Spinal cord (tissue), 10 donors: ENCODE measurements at places on chromosomes 3 and 15.

- H3K4me3 ChIP-seq: no peak overlapping the region
- H3K4me1 ChIP-seq: no peaks in the 10 kb centered on the region
- H3K27ac ChIP-seq: no peak overlapping the region
- no peak for DNase-seq
Observed at GRCh38 chr15:54917312-54917711, 279.4 kb downstream of the RSL24D1 start.

DNA sequence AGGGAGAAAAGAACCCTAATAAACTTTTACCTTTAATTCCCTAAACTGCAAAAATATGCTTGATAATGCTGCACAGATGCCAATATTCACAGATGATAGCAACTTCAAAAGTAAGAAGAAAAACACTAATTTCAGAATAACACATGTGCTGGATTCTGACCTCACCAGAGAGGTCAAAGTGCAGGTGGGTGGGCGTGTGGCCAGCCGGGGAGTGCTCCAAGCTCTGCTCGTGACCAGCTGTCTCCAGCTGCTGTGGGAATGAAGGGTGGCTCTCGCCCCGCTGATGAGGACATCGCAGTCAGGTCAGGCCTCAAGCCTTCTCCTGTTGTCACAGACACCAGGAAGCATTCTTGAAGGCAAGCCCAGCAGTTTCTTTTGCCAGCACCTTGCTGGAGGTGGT lies 57.1 kb downstream of the ADAMTS17 start:
- H3K27me3 ChIP-seq: no peaks in the 10 kb centered on the region
- H3K36me3 ChIP-seq: peaks cover 5% of the 10 kb centered on the region
- H3K27ac ChIP-seq: no peak overlapping the region
- peaks cover 10% of the 10 kb centered on the region for H3K4me1 ChIP-seq

DNA sequence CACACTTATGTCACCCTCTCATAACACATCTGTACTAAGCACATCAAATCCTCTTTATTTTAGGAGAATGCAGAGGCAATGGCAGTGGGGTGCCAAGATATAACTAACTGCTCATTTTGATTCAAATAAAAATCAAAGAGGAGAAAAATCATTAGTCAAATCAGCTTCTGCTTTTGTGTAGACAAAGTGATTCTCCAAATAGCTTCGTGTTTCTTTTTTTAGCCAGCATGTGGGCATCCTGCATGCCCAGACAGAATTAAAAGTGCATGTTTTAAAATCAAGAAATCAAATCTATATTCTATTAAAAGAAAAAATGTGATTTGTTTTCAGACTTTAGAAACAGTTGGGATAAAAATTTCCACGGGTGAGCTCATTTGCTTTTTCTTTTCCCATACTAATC lies 761.3 kb upstream of the CFAP20DC start:
- H3K27me3 ChIP-seq: no peaks in the 10 kb centered on the region
- H3K27ac ChIP-seq: no peak overlapping the region
- no peaks in the 10 kb centered on the region for H3K36me3 ChIP-seq
- H3K4me3 ChIP-seq: no peak overlapping the region

GRCh38 chr15:39787479-39787878 lies 4.8 kb upstream of the FSIP1 start:
- H3K4me1 ChIP-seq: no peaks in the 10 kb centered on the region
- H3K27me3 ChIP-seq: no peaks in the 10 kb centered on the region
- no peak for DNase-seq
- no peak overlapping the region for H3K27ac ChIP-seq
- H3K4me3 ChIP-seq: no peak overlapping the region

DNA sequence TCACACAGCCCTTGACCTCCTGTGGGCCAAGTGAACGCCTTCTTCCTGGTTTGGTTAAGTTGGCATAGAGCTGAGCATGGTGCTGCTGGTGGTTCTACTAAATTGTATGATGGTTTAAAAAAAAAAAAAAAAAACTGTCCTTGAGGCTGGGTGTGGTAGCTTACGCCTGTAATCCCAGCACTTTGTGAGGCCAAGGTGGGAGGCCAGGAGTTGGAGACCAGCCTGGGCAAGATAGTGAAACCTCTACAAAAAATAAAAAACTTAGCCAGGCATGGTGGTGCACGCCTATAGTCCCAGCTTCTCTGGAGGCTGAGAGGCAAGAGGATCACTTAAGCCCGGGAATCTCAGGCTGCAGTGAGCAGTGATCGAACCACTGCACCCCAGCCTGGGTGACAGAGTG lies 58.9 kb upstream of the FLNB start:
- peaks cover 41% of the 10 kb centered on the region for H3K4me1 ChIP-seq
- peak overlapping the region; percentile 83 for H3K27ac ChIP-seq
- no peaks in the 10 kb centered on the region for H3K27me3 ChIP-seq

DNA sequence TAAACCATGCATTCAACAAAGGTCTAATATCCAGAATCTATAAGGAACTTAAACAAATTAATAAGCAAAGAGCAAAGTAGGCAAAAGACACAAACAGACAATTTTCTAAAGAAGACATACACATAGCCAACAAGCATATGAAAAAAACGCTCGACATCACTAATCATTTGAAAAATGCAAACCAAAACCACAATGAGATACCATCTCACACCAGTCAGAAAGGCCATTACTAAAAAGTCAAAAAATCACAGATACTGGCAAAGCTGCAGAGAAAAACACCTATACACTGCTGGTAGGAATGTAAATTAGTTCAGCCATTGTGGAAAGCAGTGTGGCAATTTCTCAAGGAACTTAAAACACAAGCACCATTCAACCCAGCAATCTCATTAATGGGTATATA lies 53.8 kb downstream of the FSIP1 start:
- H3K4me3 ChIP-seq: no peak overlapping the region
- H3K27me3 ChIP-seq: no peaks in the 10 kb centered on the region
- H3K4me1 ChIP-seq: no peaks in the 10 kb centered on the region

DNA sequence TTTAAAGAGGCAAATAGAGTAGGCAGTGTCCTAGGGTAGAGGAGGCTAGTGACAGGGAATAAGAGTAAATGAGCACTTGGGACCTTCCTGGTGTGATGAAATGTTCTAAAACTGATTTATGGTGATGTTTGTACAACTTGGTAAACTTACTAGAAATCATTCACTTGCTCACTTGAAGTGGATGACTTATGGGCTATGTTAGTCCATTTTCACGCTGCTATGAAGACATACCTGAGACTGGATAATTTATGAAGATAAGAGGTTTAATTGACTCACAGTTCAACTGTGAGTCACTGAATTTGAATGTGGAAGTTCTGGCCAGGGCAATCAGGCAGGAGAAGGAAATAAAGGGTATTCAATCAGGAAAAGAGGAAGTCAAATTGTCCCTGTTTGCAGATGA lies 31.7 kb upstream of the DHX36 start:
- no peak for DNase-seq
- H3K4me3 ChIP-seq: no peak overlapping the region
- H3K4me1 ChIP-seq: no peaks in the 10 kb centered on the region
- H3K27me3 ChIP-seq: no peaks in the 10 kb centered on the region
- H3K36me3 ChIP-seq: no peaks in the 10 kb centered on the region
- no peak overlapping the region for H3K27ac ChIP-seq

DNA sequence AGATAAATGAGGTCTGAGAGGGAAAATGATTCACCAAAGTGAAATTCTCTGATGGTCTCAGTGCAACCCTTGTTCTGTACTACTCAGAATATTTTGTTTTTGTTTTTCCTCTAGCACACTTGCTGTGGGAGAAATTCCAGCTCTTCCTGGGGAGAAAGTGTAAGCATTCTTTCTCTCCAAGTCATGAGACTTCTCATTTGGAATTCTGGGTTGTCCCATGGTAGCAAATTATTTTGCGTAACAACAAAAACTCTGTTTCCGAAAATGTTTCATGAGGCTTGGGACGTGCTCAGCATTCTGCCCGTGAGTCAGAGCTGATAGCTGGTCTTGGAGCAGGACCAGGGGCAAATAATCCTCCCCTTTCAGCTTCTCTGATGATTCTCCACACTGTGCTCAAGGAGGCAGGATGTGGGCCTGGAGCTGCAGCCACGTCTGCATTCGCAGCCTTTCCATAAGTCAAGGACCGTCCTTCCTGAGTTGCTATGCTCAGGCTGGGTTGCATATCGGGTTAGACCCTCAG lies 70.3 kb downstream of the SENP2 start:
- H3K27me3 ChIP-seq: no peaks in the 10 kb centered on the region
- no peak for DNase-seq
- H3K36me3 ChIP-seq: peaks cover 62% of the 10 kb centered on the region
- H3K27ac ChIP-seq: peak overlapping the region; percentile 71

DNA sequence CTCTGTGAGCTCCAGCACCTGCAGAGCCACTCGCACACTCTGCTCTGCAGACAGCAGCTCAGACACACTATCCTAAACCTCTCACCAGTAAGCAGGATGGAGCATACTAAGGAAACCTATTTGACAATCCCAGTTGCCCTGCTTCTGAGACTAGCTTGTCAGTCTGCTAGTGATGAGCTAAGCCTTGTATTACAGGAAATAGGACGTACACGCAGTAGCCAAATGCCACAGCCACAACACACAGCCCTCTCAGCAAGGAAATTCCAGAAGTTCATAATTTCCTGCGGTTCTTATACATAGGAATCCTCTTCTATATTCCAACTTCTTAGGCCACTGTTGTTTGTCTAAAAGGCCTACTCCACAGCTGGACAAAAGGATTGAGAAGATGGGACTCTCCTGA lies 74.5 kb downstream of the MYLK start:
- H3K27me3 ChIP-seq: no peaks in the 10 kb centered on the region
- H3K4me3 ChIP-seq: no peak overlapping the region
- no peak for DNase-seq
- H3K27ac ChIP-seq: no peak overlapping the region
- no peaks in the 10 kb centered on the region for H3K36me3 ChIP-seq
- peaks cover 2% of the 10 kb centered on the region for H3K4me1 ChIP-seq

GRCh38 chr15:100721758-100722550 lies 119.6 kb downstream of the ASB7 start:
- H3K4me3 ChIP-seq: no peak overlapping the region
- DNase-seq: no peak
- H3K27me3 ChIP-seq: no peaks in the 10 kb centered on the region
- no peak overlapping the region for H3K27ac ChIP-seq
- H3K4me1 ChIP-seq: peaks cover 9% of the 10 kb centered on the region

DNA sequence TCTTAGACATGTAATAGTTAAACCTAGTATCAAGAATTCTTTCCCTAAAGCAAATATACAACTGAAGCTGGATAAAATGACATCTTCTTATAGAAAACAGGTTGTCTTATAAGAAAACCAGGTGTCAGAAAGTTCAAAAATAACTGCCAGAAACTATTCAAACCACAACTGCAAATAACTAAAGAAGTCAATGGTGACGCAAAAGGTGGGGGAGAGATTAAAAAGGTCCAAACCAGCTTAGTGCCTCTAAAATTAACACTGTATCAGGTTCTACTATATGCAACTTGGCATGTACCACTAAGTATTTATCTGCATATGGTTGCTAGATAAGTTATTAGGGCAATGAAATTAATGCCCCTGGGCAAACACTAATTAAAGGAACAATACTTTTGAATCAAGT lies 136.8 kb downstream of the TBL1XR1 start:
- no peak for DNase-seq
- no peaks in the 10 kb centered on the region for H3K27me3 ChIP-seq
- no peaks in the 10 kb centered on the region for H3K36me3 ChIP-seq
- no peak overlapping the region for H3K27ac ChIP-seq

DNA sequence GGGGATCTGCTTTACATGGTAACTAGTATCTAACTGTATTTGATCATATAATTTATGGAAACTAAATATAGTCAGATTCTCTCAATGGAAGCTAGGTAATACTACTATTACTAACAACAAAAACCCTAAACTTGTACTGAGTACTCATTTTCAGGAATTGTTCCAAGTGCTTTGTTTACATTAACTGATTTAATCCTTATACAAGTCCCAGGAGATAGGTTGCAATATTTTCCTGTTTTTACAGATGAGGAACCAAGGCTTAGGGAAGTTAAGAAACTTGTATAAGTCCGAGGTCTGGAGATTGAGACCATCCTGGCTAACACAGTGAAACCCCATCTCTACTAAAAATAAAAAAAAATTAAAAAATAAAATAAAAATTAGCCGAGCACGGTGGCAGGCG lies 7.5 kb upstream of the MTHFS start:
- no peak for DNase-seq
- no peaks in the 10 kb centered on the region for H3K36me3 ChIP-seq
- no peaks in the 10 kb centered on the region for H3K4me1 ChIP-seq
- H3K27me3 ChIP-seq: no peaks in the 10 kb centered on the region
- H3K4me3 ChIP-seq: no peak overlapping the region

DNA sequence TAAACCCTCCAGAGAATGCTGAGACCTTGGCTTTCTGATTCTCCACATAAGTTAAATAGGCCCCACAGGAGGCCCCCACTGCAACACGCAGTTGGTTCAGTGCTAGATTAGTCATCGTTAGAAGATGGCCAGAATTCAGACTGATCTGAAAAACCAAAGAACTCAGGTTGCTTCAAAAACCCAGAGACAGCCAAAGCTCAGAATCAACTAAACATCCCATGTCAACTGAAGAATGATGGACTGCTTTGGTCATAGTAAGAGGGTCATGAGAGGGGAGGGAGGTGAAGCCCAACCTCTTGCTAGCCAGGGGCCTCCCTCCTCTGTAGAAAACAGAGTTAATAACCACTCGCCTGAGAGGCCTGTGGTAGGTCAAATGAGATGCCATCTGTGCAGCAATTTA lies 93.1 kb downstream of the AKAP13 start:
- no peak overlapping the region for H3K27ac ChIP-seq
- no peak overlapping the region for H3K4me3 ChIP-seq
- H3K36me3 ChIP-seq: no peaks in the 10 kb centered on the region
- peaks cover 4% of the 10 kb centered on the region for H3K4me1 ChIP-seq
- no peak for DNase-seq
- no peaks in the 10 kb centered on the region for H3K27me3 ChIP-seq

DNA sequence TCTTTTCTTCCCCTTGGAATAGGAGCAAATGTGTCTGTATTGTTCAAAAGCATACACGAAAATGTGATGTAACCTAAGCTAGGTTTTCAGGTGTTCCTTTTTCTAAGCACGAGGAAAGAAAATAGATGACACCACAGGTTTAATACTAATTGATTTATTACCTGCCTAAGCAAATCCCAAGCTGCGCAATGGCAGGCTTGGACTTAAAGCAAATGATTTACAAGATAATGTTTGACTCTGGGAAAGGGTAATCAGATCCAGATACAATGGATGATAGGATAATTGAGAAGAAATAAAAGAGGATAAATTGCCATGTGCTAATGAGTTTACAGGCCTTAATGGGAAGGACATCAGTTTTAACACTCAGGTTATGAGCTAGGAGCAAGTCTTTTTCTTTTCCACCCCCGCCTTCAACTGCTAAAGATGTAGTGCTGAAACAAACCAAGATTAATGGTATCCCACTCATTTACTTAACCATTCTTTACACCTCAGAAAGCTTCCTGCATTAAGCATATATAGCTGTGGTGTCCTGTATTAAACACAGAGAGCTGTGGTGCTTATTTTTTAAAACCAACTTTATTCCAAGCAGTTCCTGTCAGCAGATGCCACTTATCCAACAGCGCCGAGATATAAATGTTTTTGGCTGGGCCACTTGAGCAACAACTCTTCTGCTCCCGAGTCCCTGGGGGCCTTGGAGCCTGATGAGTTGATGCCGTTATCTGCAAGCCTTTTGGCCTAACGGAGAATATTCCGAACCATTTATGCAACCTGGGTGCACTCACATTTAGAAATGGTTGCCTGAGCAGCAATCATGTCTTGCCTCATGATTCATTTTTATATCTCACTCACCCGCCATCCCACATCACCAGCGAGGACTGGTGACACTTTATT lies 205.5 kb downstream of the MECOM start:
- no peak overlapping the region for H3K27ac ChIP-seq
- H3K4me1 ChIP-seq: no peaks in the 10 kb centered on the region
- no peaks in the 10 kb centered on the region for H3K27me3 ChIP-seq
- H3K4me3 ChIP-seq: no peak overlapping the region

GRCh38 chr3:100030346-100030745 lies 84.0 kb downstream of the FILIP1L start:
- DNase-seq: no peak
- H3K4me1 ChIP-seq: no peaks in the 10 kb centered on the region
- no peaks in the 10 kb centered on the region for H3K27me3 ChIP-seq
- no peak overlapping the region for H3K27ac ChIP-seq
